Fibroblast of upper back skin (primary cell): ENCODE measurements at places on chromosomes 16 and 17.
A peak's percentile ranks its signal among the peaks of the same experiment; 100 is the strongest.

GRCh38 chr17:40103071-40103661 lies 2.8 kb upstream of the NR1D1 start:
- no peak for DNase-seq

DNA sequence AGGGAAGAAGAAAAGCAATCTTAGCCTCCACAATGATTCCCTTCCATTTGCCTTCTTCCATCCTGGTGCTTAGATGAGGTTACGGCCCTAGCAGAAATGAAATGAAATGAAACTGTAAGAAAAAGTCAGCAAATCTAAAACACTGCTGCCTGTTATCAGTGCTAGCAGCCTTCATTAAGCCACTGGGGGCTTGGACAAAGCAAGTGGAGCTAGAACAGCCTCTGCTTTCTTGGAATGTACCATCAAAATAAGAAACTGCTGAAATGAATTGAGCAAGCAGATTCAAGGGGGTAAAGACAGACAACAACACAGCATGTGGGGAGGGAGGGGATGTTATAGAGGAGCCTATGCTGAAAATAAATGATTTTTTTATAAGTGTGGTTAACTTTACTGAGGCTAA lies 5.1 kb downstream of the ANKFN1 start:
- DNase-seq: no peak

- no peak for DNase-seq
Measured at GRCh38 chr17:74471341-74471740, 4.9 kb downstream of the CD300A start.

DNA sequence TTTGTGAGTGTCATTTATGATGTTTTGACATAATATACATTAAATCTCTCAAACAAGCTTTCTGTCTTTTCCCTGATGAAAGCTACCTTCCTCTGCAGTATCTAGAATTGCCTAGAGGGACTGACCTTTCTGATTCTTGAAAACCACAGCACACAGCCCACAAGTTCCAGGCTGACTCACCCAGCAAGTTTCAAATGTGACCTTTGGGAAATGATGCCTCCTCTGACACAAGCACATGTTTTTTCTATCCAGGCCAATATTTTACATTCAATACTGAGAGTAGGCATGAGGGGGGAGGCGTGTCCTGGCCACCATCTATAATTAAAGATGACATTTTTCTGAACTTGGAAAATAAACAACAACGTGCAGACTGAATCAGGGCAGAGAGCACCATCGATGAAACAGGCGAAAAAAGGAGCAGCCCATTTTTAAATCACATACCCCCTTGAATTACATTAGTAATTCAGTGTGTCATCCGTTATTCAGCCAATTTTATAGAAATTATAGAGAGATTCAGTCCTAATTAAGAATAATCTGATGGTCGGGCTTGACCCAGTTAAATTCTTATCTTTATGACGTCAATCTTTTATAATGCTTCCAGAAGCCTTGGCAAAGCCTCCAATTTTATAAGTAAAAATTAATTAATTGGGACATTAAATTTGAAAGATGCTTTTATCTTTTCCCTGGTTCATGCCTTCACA lies 292.6 kb upstream of the CDH11 start:
- DNase-seq: peak; percentile 92

GRCh38 chr16:30669903-30670824 lies 11.9 kb downstream of the FBRS start:
- DNase-seq: no peak

- no peak for DNase-seq
Measured at GRCh38 chr17:40474419-40475002, 26.9 kb downstream of the TNS4 start.

GRCh38 chr16:78694414-78694813 lies 595.0 kb downstream of the WWOX start:
- no peak for DNase-seq

GRCh38 chr17:48596735-48597527 lies 3.4 kb upstream of the HOXB5 start:
- DNase-seq: peak; percentile 85

- DNase-seq: peak; percentile 50
Measured at GRCh38 chr16:31460582-31461002, 1.3 kb downstream of the ARMC5 start.

GRCh38 chr17:39340731-39341130 lies 60.7 kb downstream of the FBXL20 start:
- no peak for DNase-seq

DNA sequence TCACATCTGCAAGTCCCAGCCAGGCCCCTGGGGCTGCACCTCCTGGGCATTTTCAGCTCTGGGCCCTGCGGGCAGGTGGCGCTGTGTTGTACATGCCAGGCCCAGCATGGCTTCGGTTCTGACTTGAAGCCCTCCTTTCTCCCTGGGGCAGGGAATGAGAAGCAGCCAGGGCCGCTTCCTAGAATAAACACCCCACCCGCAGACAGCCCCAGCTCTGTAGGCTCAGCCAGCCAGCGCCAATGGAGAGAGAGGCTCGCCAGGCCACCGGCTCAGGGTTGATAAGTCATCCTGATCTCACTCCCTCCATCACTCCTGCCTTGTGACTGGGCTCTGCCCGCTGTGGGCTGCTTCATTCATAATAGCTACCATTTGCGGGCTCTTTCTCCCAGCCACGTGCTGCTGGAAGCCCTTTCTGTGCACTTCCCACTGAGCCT lies 6.0 kb upstream of the GLIS2 start:
- DNase-seq: peak; percentile 46

DNA sequence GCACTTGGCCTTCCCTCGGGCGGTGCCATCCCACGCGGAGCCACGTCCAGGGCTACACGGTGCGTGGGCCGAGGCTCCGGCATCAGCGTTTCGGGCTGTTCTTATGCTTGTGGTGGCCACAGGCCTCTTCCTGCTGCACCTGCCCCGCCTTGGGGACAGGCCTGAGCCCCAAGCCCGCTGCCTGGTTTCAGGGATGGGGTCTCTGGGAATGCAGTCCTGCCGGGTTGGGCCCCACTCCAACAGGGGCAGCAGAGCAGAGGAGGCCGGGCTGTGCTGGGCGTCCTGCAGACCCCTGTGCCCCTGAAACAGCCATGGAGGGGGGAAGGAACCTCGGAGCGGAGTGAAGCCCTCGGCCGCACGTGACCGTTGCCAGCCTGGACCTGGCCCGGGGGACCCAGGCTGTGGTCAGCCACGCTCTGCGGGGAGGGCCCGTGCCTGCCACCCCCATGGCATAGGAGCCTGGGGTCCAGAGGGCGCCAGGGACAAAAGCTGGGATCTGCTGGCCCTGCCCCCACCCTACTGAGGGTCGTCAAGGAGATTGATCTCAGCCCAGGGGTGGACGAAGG lies 453 bp upstream of the WFIKKN1 start:
- no peak for DNase-seq

DNA sequence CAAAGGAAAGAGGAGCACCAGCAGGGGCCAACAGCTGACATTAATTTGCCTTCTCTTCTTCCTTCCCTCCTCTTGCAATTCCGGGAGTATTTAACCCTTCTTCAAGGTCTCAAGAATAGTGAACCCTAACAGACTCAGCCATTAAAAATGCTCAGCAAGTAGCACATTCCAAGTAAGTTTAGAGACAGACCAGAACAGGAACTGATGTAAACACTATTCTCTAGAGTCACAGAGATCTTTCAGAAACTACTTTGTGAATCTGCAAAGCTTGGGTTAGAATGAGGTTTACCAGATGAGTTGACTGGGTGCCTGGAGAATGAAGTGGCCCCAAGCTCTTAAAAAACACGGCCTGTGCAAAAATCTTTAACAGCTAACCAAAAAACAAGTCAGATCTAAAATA lies 50.9 kb downstream of the TEX2 start:
- DNase-seq: peak; percentile 81

DNA sequence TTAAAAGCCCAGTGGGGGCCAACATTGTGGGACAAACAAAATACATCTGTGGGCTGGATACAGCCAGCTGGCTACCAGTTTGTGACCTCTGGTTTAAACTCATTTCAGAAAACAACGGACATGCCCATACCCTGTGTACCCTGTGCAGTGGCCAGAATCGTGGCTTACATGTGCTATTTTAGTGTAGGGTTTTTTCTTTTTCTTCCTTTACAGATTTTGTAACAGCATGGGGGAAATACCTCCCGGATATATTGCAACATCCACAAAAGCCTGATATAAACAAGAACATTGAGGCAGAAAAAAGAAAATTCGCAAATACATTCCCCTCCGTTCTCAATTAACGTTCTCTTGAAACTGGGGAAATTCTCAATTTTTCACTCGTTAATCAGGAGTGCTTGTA lies 7.3 kb downstream of the HS3ST4 start:
- no peak for DNase-seq

- no peak for DNase-seq
Measured at GRCh38 chr16:86316967-86317812, 193.1 kb upstream of the FOXF1 start.

- DNase-seq: peak; percentile 83
Measured at GRCh38 chr17:48618256-48618896, 3.3 kb upstream of the HOXB8 start.
